ENCODE measurements at places on chromosomes 4 and X.

GRCh38 chr4:157076578-157076947 is 613 bp downstream of the GLRB start:
- DNase-seq, result no peak

DNA sequence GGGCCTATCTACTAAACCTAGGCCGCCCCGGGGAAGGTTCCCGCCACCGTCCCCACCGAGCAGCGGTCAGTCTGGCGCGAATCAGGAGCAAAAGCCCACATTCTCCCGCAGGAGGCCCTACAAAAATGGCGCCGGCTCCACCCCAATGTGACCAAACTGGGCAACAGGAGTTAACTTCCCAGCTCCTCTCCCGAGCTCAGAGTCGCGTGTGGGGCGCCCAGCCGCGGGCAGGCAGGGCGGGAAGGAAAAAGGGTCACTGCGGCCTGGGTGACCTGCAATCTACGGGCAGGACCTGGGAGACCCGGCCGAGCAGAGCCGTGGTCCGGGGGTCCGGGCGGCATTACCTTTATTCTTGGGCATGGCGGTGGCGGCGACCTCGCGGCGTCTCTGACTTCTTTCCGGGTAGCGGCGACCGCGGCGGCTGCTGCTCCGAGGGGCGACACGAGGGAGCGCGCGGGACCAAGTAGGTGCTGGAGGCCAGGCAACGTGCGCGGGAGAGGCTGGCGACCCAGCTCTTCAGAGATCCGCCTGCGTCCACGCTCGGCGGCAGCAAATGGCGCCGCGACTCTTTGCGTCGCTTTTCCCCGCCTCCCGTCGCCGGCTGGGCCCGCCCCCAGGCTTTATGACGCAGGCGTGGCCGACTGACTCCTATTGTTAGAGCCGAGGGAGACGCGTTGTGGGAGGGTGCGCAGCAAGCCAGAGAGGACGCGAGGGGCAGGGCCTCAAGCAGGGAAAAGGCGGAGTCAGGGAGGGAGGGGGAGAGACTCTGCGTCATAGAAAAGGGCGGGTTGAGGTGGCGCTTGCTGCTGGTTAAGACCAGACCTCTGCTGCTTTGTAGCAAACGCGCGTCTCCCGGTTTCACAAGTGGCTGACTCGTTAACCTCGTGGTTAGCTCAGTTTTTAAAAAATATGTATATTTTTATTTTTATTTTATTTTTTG is at the start of gene EIF1AX:
EIF1AX (minus strand) TSS at position 558 of the 940 bp plus-strand sequence; CDS start at position 360, 198 bp downstream.
- DNase-seq, result peak; percentile 89

GRCh38 chrX:1011691-1012283 is 200.7 kb downstream of the CRLF2 start:
- DNase-seq, result no peak

- DNase-seq, result no peak
Observed at GRCh38 chr4:78446619-78447018, 105.0 kb upstream of the ANXA3 start.

DNA sequence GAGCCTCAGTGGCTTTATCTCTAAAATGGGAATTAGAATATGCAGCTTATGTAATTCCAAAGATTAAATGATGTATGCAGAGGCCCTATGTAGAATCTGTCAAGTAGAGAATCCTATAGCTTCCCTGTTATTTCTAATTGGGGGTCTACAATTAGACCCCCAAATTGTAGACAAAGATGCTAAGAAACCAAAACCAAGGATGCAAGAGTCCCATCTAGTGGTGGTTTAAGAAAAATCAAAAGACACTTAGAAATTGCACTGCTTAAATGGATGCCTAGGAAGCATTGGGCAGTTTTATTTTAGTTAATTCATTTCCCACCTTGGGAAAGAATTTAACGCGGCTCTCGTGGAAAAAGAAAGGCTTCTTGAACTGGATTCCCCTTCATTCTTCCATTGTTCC is 115.2 kb downstream of the GABRA2 start:
- no peak for DNase-seq

GRCh38 chr4:39591290-39591689 is 47.4 kb downstream of the SMIM14 start:
- no peak for DNase-seq

GRCh38 chr4:37463033-37463856 is 218.7 kb downstream of the NWD2 start:
- no peak for DNase-seq

DNA sequence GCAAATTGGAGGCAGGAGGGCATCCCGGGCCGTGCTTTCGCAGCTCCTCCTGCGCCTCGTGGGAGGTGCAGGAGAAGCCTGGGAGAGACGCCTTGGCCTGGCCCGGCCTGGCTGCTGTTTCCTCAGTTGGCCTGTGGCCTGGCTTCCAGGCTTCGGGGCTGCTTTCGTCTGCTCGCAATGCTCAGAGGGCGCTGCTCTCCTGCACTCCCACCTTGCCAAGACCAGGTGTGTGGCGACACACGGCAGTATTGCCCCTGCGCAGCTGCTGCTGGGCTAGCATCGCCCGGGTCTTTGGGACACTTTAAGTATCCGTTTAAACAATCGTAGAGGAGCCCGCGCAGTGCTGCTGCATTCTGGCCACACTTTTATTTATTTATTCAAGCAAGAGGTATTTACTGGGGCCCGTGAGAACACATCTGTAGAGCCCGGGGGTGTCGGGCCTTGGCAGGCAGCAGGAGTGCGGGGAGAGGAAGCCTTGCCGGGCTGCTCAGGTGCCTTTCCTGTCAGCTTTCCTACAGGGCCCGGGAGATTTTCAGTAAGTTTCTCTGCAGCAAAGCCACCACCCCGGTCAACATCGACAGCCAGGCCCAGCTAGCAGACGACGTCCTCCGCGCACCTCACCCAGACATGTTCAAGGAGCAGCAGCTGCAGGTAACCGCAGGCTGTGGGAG is 26.2 kb upstream of the HGFAC start:
- no peak for DNase-seq

DNA sequence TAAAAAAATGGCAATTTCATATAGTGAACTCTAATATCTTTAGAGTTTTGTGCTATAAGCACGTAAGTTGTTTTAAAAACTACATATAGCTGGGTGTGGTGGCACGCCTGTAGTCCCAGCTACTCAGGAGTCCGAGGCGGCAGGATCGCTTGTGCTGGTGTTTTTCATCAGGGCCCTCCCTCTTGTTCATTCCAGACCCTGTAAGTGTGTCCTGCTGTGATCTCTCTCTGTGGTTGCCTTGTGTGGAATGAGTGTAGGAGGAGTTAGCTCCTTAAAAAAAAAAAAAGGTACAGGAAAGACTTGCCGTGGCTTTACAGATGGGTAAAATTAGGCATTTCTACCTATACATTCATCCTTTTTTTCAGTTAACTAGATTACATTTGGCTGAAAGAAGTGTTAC is 35.4 kb downstream of the RBBP7 start:
- no peak for DNase-seq

- DNase-seq, result peak; percentile 2
Observed at GRCh38 chrX:135477576-135477975, 42.9 kb upstream of the INTS6L start.

GRCh38 chr4:106694232-106694631 is 325.7 kb upstream of the GIMD1 start:
- no peak for DNase-seq

DNA sequence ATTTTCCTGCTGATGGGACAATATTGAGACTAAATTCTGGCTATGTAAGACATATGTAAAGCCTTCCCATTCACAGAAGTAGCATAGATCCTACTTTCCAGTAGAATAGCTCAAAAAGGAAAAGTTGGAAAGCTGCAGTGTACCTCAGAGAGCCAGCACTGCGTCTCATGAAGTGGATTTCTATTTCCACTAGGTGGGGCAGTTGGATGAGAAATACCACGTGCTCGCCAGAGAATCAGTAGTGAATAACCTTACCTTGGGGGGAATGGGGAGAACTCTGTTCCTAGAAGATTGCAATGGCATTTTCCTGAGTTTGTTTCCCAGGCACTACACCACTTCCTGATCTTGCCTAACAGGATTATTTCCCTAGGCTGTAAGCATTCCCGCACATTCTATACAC is 907.1 kb downstream of the FSTL5 start:
- DNase-seq, result no peak

DNA sequence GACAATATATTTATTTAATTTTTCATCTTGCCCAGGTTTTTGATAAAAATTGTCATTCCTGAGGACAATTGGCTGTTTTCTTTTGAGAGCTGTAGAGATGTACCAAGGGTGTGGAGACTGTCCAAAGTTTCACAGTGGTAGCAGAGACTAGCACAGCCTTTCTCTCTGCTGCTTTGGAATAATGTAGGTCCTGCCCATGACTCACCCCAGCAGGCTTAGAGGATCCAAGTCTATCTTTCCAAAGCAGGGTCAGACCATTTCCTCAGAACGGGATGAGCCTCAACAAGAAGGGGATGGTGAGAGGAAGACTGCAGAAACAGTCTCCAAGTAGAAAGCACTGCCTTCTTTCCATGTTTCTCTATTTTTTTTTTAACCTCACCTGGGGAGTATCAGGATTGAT is 131.5 kb upstream of the RPL34 start:
- no peak for DNase-seq

GRCh38 chr4:139809757-139810140 is 144.1 kb downstream of the MGST2 start:
- no peak for DNase-seq

DNA sequence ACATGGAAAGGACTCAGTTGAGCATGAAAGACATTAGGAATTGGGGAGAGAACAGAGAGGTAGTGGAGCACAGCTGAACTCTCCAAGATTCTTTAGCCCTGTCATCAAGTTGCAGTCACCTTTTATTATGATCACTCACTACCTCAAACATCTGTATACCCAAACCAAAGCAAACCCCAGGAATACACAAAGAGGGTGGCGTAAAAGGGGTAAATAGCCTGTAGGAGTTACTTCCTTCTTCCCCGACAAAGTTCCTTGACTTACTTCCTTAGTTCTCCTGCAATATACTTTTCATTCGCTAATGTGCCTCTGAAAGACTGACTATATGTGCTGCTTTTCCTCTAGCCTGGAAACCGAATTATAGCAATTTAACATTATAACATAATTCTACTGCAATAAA is 159.9 kb downstream of the SPRY1 start:
- no peak for DNase-seq

GRCh38 chr4:10639664-10640063 is 44.9 kb downstream of the CLNK start:
- DNase-seq, result no peak

- DNase-seq, result no peak
Observed at GRCh38 chrX:42127563-42127962, 204.2 kb upstream of the CASK start.

DNA sequence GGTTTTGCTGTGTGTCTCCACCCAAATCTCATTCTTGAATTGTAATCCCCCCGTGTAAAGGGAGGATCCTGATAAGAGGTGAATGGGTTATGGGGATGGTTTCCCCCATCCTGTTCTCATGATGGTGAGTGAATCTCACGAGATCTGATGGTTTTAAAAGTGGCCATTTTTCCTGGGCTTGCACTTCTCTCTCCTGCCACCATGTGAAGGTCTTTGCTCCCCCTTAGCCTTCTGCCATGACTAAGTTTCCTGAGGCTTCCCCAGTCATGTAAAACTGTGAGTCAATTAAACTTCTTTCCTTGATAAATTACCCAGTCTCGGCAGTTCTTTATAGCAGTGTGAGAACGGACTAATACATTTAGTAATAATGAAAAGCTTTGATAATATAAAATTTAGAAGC is 46.9 kb downstream of the ANTXR2 start:
- no peak for DNase-seq

- peak; percentile 61 for DNase-seq
Observed at GRCh38 chr4:1055721-1056590, 44.5 kb downstream of the FGFRL1 start.

Measured in activated CD4-positive, CD25-positive, alpha-beta regulatory T cell treated with anti-CD3 and anti-CD28 coated beads, Interleukin-2, amount 50 U/mL, for 16 hours (primary cell).